Tibial nerve (tissue), 4 donors: ENCODE measurements at places on chromosomes 2 and 18. TPM values are rescaled to one million over a fixed set of nuclear protein-coding genes. Genes with fewer than 3 reads are reported as not detected.

MC5R gene
- total RNA-seq = not detected

XRCC5 gene
- total RNA-seq = 164 TPM

MOCOS gene
- total RNA-seq = 10.2 TPM

- peak overlapping the region; percentile 56 for H3K27ac ChIP-seq
- DNase-seq = no peak
- H3K27me3 ChIP-seq = no peaks in the 10 kb centered on the region
- H3K4me3 ChIP-seq = peak overlapping the region; percentile 37
- H3K36me3 ChIP-seq = no peaks in the 10 kb centered on the region
Observed at GRCh38 chr18:13611601-13612195, 114.7 kb downstream of the FAM210A start.
